Cortex of kidney (tissue), 1 donor: ENCODE measurements at places on chromosomes 5 and 9.

DNA sequence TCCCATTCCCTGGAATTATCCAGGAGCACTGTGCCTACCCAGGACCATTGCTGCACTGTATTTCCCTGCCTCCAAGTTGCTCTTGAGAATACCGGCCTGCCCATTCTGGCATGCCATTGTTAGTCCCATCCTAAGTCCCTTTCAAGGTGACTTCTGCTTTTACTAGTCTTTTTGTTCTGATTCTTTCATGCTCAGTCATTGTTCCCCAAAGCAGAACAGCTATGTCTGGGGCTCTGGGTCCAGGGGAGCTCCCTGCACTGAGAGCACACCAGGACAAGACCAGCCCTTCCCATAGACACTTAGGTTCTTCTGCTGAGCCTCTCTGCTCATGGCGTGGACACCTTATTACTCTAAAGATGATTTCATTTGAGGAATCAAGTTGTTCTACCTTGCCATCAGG, 388.9 kb upstream of the KLF4 start:
- DNase-seq, result no peak

- DNase-seq, result no peak
Observed at GRCh38 chr9:70618784-70619183, 204.3 kb upstream of the KLF9 start.

DNA sequence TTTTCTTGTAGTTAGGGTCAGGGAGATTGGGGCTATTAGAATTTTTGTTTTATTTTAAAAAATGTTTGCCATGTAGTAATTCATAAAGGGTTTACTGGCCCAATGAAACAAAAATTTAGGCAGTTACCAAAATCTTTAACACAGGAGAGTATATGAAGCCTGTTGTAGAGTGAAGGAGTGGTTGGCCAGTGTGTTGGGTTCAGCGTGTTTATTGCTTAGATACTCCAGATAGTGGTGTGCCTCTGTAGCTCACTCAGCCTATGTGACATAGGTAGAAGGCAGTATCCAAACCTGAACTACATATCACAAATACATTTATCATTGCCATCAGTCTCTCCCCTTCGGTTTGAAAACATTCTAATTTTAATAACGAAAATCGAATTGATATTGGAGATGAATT, 1.2 kb downstream of the TEK start:
- no peak for DNase-seq

DNA sequence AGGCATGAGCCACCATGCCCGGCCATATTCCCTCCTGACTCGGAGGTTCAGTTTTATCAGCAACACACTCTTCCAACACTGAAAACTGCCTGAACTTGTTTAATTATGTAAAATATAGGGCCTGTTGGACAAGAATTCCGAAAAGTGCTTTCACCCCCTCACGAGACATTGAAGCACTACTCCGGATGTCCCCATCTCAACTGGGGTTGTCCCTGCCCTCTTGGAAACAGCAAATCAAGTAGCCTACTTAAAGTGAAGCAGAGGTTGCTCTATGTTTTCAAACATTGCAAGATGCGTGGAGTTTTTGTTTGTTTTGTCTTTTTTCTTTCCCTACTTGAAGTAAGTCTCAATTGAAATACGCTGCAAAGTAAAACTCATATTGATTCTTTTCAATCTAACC, 7.6 kb downstream of the PTGER4 start:
- DNase-seq, result no peak

- no peak for DNase-seq
Observed at GRCh38 chr9:113436728-113437515, 26.4 kb downstream of the C9orf43 start.

- DNase-seq, result no peak
Observed at GRCh38 chr9:80320480-80320879, 748.7 kb downstream of the TLE4 start.

GRCh38 chr9:13728917-13729811, 449.7 kb upstream of the MPDZ start:
- no peak for DNase-seq

DNA sequence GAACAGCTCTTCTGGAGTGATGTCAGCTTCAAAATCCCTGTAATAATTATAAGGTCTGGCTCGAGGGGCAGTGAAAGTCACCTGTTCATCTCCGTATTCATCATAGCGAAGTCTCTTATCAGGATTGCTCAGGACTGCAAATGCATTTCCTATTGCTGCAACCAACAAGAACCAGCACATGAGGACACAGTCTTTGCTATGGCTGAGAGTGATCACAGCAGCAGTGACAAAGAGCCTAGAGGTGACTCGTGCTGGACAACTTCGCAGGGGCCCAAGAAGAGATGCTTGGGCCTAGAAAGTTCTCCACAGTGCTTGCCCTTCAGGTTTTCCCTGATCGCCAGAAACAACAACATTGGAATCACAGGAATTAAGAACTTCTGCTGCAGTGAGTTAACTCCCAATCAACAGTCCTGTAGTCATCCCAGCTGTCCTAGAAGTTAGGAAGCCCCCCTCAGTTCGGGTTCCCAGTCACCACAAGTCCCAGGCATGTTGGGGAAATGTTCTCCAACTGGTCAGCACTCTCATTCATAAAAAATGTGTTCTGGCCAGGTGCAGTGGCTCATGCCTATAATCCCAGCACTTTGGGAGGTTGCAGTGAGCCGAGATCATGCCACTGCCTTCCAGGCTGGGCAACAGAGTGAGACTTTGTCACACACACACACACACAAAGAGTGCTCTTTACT, 13.0 kb downstream of the DNAJC18 start:
- DNase-seq, result no peak

GRCh38 chr9:117448066-117448465, 33.2 kb upstream of the ASTN2 start:
- DNase-seq, result no peak

GRCh38 chr9:83312537-83312936, 225.7 kb downstream of the FRMD3 start:
- no peak for DNase-seq

DNA sequence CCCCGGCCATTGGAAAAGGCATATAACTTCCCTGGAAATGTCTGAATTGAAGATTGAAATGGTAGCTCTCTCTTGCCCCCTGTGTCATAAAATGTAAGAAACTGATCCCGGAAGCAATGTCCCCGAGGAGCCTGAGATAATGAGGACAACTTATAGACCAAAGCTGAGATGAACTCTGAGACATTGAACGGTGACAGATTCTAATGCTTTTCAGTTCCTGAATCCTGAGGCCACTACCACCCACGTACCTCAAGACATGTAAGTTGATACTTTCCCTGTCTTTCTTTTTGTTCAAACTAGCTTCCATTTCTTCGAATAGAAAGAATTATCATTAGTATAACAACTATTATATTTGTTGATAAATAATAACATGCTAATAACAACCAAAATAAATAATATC, 51.0 kb downstream of the KIF4B start:
- no peak for DNase-seq

DNA sequence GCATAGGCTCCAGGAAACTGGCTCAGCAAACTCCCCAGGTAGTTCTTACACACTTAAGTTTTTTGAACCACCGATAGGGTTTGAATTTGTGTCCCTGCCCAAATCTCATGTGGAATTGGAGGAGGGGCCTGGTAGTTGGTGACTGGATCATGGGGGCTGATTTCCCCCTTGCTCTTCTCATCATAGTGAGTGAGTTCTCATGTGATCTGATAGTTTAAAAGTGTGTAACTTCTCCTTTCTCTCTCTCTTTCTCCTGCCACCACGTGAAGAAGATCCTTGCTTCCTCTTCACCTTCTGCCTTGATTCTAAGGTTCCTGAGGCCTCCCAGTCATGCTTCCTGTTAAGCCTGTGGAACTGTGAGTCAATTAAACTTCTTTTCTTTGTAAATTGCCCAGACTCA, 22.4 kb upstream of the HACD4 start:
- DNase-seq, result no peak

DNA sequence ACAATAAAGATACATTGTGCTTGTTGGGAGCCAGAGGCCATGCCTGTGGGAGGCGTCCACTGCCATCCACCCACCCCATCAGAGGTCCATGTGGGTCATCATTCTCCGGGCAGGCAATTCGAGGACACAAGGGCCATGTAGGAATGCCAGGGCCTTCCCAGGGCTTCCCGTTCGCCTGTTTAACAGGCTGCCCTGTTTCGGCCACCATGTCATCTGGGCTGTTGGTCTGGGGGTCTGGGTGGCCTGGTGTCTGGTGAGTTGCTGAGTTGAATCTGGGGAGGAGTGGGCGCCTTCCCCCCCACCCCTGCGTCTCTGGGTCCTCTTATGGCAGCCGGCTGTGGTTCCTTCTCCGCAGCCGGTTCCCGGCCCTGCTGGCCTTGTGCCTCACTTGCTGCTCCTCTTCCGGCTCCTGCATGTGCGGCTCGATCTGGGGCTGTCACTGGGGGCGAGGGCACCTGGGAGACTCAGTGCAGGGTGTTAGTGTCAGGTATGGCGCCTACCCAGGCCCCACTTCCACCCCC, 117.4 kb downstream of the WNK2 start:
- no peak for DNase-seq

DNA sequence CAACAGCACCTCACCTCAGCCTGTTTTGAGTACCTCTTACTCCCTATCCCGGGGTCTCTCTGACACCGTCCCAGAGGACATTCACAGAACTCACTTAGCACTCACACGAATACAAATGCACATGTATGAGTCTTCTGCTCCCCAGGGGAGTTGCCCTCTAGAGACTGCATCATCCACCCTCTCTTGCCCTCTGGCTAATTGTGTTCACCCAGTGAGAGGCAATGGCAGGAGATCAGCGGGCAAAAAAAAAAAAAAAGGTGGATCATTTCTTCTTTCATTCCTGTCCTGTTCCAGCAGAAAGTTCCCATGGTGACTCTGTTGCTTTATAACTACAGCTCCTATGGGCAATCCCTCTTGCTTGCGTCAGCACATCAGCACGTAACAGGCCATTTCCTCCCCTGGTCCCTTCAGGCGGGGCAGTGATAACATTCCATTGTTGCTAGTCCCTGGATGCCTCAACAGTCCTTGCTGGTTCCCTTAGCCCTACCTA, 23.5 kb upstream of the SNX2 start:
- DNase-seq, result no peak

DNA sequence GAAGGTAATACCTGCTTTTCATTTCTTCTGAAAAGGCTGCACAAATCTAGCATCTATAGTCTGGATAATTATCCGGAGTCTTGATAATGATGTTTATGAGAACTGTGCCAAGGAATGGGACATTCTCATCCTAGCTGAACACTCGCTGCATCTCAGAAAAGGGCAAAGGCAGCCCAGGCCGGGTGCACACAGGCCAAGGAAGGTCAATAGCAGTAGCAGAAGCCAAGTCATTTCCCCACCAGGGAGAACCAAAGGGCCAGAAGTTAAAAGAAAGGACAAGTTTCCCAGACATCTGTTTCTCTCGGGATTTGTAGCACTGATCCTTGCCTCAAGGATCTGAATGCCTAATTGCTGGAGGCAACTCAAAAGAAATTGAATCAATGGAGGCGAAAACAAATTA, 66.1 kb upstream of the ANKRD55 start:
- no peak for DNase-seq

DNA sequence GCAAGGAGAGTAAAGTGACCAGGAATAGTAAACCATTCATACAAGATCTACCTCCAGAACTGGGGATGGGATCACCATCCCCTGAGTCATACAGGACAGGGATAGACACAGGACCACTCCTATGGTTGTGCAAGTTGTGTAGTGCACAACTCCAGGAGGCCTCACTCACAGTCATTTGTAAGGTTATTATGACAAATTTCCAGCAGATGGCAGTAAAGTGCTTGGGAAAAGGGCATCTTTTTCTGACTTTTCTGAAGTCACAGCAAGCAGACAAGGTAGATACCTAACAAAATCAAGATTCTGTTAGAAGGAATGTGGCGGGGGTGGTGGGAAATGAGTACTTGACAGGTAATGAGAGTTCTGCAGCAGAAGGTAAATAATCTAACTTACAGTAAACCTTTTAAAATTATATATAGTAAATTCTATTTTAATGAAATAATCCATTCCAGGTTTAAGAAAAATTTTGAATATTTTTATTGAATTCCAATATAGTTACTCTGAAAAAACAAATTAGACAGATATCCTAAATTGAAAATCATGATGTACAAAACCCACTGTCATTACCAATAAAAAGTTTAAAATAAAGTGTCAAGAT, 16.7 kb upstream of the KIF27 start:
- DNase-seq, result no peak

- DNase-seq, result no peak
Observed at GRCh38 chr9:95488954-95489353, 27.8 kb downstream of the PTCH1 start.

GRCh38 chr5:82375488-82376244, 97.5 kb upstream of the RPS23 start:
- no peak for DNase-seq

- DNase-seq, result no peak
Observed at GRCh38 chr9:133369933-133370332, 5.9 kb downstream of the SURF4 start.

DNA sequence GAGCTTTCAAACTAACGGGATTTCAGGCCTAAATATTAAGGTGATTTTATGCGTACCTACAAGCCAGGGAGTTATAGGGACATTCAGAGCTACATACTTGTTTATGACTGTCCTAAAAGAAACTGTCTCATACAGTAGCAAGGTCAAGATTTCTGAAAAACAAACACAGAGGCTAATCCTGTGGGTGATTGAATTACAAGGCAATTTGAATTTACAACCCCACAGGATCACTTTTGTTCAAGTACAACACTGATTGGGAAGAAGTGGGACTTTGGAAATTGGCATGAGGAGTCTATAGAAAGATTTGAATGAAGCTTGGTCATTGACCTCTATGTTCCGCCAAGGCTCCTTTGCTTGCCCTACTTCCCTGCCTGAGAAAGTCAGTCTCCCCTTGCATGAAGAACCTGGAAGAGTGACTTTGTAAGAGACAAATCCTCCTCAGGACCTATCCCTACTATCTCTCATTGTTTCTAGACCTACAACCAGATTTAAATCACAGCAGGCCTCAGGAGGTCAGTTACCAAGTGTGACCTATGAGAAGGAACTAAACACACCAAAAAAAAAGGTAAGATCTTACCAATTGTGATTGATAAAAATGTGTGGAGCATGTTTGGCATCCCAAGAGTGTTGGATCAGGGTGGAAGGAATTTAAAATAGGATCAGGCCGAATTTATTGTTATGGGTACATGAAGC, 38.4 kb upstream of the CDC42SE2 start:
- DNase-seq, result no peak

- DNase-seq, result no peak
Observed at GRCh38 chr5:125176005-125176390, 429.6 kb upstream of the ZNF608 start.

- DNase-seq, result no peak
Observed at GRCh38 chr5:27220752-27221151, 182.4 kb upstream of the CDH9 start.

DNA sequence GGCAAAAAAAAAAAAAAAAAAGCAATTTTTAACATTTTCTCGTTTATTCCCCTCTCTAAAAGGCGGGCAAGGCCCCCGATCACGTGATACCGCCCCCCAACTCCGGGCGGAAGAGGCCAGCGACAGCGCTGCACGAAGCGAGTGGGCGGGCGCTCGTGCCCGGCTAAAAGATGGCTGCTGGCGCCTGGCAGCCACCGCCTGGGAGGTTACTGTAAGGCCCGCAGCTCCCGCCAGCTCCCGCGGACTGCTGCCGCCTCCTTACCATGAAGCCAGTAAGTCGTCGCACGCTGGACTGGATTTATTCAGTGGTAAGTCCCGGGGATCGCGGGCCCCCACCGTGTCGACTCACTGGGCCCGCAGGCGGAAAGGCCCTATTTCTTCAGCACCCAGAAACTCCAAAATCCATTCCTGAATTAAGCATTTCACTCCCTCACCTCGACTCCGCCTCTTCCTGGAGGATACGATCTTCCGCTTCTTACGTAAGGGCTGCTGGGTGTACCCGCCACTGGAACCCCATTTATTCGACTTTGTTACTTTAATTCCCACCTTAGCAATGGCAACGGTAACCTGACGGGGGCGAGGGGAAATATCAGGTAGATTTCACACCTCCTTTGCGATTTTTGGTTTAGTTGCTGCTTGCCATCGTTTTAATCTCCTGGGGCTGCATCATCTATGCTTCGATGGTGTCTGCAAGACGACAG, at the start of the genes SMIM27 and TOPORS:
SMIM27 (plus strand) TSS at position 156 of the 701 bp plus-strand sequence; CDS start at position 264, 108 bp downstream.
TOPORS (minus strand) TSS at position 415 of the 701 bp plus-strand sequence; CDS start at position 265, 150 bp downstream.
- DNase-seq, result no peak
